ENCODE measurements at places on chromosomes 7 and 10.

DNA sequence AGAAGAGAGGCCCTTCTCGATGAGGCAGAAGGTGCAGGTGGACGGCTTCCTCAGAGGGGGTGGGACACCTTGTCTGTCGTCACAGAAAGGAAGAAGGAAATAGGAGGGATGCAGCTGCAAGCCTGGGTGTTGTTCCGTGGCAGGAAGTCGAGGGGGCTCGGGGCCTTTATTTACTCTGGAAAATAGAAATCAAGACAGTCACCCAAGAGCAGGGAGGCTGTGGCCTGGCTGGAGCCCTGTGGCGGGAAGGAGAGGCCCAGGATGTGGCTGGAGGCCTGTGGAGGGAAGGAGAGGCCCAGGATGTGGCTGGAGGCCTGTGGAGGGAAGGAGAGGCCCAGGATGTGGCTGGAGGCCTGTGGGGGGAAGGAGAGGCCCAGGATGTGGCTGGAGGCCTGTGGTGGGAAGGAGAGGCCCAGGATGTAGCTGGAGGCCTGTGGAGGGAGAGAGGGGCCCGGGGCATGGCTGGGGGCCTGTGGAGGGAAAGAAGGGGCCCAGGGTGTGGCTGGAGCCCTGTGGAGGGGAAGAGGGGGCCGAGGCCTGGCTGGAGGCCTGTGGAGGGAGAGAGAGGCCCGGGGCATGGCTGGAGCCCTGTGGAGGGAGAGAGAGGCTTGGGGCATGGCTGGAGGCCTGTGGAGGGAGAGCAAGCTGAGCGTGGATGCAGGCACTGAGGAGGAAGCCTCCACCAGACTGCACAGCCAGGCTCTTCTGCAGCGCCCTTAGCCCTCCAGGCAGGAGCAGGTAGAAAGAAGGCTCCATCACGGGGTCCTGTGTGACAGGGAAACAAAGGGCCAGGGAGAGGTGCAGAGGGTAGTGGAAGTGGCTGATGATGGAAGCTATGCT is 97.3 kb upstream of the SFMBT2 start:
- DNase-seq = no peak

GRCh38 chr10:81280497-81281479 is 594.2 kb upstream of the NRG3 start:
- no peak for DNase-seq

GRCh38 chr7:112622159-112622715 is 141.4 kb downstream of the LSMEM1 start:
- no peak for DNase-seq

DNA sequence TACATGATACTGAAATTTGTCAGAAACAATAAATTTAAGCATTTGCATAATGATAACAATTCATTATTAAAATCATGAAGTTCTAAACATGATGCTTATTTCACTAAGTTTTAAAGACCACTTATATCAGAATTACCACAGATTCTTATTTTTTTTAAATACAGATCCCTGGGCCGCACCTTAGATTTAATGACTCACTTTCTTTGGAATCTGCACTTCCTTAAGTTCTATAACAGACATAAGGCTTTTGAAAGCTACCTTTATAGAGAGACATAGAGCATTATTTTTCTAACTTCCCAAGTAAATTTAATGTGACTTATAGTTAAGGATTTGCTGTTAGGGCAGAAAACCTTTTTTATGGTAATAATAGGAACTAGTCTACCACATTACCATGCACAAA is 214.9 kb downstream of the IPMK start:
- DNase-seq = no peak

GRCh38 chr10:42942279-42942950 is 134.5 kb upstream of the RET start:
- DNase-seq = no peak

DNA sequence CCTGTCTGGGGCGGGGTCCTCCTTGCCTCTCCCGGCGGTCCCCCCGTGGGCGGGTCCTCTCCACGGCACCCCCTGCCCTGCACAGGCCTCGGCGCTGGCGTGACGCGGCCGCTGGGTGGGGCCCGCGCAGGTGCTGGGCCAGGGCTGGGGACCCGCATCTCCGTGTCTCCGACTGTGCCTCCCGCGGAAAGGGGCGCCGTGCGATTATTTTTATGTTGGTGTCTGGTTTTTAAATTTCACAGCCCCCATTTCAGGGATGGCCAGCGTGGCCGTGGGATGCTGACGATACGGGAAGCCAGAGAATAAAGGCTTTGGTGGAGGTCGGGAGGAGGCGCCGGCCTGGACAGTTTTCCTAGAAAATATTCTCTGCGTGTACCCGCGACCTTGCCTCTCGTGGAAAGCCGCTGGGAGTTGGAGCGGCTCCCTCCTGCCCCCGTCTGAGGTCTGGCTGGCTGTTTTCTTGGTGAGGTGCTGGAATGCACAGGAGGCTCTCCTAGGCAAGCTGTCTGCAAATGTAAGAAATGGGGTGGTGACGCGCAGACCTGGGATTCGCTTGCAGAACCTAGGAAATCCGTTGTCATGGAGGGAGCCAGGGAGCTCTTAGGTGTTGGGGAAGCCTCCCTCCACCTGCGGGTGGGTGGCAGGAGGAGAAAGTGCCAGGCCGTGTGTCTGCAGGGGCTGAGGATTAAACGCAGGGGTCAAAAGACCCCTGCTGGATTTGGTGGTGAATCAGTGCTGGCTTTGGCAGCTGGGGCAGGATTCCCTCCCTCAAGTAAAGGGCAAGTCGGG is 28.7 kb upstream of the JAKMIP3 start:
- no peak for DNase-seq

GRCh38 chr7:98875501-98875900 is 2.8 kb upstream of the TRRAP start:
- DNase-seq = no peak

GRCh38 chr7:147363101-147363500 is 1227.5 kb upstream of the C7orf33 start:
- no peak for DNase-seq

All from K562 (cell line).